Vagina (tissue), 2 donors: ENCODE measurements at places on chromosomes 1 and 21.

GRCh38 chr1:17574516-17574915 is 35.0 kb downstream of the ARHGEF10L start:
- DNase-seq: no peak

GRCh38 chr1:4749406-4749805 is 95.0 kb downstream of the AJAP1 start:
- no peak for DNase-seq

- no peak for DNase-seq
Observed at GRCh38 chr21:34072145-34073031, 990 bp upstream of the MRPS6 start.

DNA sequence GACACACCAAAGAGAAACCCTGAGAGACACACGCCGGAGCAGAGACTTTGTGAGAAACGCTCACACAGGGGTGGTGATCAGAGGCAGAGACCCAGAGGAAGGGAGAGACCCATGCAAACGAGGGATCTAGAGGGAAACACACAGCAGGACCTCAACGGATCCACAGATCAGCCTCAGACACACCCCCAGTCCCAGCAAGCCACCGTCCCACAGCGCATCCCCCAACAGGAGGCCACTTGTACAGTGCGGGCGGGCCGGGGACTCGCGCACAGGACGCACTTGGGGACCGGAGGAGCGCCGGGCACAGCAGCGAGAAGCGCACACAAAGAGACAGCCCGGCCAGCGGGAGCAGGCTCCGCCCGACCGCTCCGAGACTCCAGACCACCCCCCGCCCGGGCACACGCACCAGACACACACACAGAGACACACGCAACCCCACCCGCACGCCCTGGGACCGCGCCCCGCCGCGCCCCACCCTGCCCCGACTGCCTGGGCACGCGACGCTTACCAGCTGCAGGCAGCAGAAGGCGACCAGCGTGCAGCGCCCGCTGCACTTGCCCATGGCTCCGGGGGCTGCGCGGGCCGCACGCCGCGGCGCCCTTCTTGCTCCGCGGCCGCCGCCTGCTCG is 587 bp downstream of the NKAIN1 start:
- no peak for DNase-seq

- DNase-seq: no peak
Observed at GRCh38 chr1:15650433-15650832, 33.2 kb downstream of the DDI2 start.

GRCh38 chr1:149997585-149998262 is 12.8 kb downstream of the OTUD7B start:
- no peak for DNase-seq

GRCh38 chr1:21050031-21050430 is 126.7 kb downstream of the EIF4G3 start:
- no peak for DNase-seq

DNA sequence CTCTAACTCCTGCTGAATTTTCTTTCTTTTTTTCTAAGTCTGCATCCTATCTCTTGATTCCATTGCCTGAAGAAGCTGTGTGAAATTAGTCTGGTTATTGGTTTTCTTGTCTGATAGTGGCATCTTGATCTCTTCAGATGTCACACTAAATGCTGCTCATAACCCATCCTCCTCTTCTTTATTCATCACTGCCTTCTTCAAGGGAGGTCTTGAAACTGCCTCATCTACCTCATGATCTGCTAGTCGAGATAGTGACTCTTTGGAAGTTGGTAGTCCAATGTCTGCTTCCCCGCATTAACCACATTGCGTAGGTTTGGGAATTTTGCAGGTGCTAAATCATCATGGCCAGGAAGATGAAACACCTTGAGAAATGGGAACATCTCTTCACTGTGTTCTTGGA is 15.7 kb downstream of the DYRK3 start:
- DNase-seq: no peak

DNA sequence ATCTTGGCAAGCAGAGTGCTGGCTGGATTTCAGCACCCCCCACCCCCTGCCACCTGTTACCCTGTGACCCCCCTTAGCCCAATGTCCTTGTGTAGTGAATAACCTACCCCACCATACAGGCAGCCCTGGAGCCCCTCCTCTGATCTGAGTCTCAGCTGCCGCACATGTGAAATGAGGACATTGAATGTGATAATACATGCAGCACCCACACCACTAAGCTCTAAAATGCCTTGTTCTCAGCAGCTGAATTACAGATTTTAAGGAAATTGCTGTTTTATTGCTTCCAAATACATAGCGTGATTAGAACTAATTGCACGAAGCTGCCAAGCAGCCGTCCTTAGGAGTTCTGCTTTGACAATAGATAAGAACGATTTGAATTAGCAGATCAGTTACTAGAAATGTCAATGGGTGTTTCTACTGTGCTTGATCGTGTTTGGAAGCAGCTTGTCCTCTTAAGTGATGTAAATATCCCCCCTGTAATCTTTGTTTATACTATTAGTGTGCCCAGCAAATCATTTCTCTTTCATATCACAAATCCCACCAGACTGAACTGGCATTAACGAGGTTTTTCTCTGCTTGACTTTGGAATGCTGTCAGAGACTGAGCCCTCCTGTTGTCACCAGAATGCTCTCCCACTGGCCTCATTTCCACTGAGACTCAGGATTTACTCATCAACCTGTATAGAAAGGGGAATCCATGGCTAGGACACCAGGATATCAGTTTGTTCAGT is 4.9 kb downstream of the SLAMF8 start:
- DNase-seq: no peak

- DNase-seq: no peak
Observed at GRCh38 chr1:156809711-156810366, 6.8 kb downstream of the SH2D2A start.

GRCh38 chr1:199172171-199173124 is 533.6 kb downstream of the PTPRC start:
- DNase-seq: no peak

DNA sequence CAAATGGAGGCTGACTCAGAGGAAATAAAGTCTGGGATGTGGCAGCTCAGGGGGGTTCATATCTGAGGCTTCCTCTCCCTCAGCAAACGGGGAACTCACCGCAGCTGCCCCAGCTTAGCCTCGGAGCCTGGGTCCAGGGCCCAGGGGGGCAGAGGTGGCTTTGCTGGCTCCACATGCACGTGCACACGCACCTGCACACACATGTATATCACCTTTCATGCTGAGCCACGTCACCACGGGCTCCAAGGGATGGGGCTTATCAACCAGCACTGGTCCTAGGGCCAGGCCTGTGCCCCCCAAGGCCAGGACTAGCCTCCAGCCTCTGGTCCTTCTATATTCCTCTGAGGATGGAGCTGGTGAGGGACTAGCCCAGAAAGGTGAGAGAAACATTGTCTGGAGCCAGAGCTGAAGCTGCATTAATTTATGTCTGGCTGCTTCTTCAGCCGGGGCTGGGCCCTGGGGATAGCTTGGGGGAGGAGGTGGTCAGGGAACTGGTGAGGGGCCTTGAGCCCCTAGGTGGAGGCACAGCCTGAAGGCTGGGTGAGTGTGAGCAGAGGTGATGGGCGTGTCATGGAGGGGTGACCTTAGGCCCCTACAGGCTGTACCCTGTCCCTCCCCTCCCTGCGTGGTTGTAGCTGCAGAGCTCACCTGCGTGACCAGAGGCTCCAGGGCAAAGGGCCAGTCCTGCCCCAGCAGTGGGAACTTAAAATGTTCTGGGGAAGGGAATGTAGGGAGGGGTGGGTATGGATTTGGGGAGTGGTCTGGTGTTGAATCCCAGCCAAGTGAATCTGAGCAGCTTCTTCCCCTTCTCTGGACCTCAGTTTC is 520.8 kb downstream of the PTPRU start:
- peak; percentile 49 for DNase-seq

DNA sequence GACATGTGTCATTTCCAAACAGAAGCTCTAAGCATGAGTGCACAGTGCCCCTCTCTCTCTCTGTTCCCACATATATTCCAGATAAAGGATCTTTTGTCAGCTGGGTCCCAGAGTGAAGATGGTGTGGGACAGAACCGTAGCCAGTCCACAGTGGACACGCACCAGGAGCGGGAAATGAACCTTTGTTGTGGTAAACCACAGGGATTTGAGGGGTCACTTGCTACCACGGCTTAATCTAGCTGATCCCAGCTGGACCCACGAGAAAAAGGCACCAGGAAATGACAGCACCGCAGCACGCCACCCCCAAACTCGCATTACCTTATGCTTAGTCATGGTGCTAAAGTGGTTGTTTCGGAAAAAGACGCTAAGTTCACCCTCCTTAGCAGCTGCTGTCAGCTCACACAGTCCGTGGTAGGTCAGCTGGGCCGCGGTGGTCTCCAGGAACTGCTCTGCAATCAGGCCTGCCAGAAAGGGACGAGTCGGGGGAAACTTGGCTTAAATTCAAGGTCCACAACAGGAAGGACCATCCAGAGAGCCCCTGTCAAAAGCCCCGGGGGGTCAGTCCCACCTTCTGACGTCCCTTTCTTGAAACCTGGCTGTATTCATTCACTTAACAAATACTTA is 7.5 kb downstream of the MINDY1 start:
- DNase-seq: no peak

DNA sequence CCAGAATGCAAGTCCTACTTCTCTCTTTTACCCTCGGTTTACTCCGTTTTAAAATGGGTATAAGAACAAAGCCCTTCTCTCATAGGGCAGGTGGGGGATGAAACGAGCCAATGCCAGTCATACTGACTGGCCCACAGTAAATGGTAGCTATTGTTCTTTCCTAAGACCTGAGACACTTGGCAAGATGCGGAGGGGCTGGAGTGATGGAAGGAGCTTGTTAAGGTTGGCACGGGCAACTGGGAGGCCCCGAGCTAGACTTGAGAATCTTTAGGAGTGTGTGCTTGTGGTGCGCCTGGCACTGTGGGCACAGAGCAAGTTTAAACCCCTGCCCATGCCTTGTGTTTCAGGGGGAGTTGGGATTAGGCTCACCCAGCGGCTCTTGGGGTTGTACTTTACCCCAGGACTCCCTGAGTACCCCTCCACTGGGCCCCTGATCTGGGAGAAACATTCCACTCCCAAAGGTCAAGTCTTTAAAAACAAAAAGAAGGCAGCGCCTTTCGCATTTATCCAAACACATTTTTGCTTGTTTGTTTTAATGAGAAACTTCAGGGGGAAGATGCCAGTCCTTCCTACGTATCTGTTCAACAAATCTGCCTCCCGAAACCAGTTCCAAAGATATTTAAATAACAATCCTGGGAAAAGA is 240.6 kb upstream of the TMEM51 start:
- DNase-seq: no peak

- DNase-seq: no peak
Observed at GRCh38 chr1:218887141-218887925, 286.3 kb upstream of the LYPLAL1 start.

DNA sequence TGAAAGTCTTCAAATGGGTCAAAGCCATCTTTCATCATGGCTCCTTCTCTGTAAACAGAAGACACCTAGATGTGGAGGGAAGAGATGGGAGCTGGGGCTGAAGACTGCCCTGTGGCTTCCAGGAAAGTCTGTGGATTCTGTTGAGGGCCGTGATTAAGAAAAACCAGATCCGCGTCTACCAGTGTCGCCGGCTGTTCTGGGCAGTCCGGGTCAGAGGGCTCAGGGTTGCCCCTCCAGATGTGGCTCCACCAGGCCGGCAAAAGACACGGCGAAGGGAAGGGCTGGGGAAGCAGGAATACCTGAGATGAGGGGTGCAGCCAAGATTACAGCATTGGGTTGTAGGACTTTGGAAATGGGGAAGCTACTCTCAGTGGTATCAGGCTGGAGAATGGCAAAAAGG is 162.6 kb downstream of the RHOU start:
- DNase-seq: no peak

DNA sequence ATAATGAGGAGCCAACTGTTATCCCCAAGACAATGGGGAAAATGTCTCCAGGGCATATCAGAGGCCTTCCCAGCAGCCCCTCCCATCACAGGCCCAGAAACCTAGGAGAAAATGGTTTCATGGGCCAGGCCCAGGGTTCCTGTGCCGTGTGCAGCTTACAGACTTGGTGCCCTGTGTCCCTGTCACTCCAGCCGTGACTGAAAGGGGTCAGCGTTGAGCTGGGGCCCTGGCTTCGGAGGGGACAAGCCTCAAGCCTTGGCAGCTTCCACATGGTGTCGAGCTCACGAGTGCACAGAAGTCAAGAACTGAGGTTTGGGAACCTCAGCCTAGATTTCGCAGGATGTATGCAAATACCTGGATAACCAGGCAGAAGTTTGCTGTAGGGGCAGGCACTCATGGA is 18.1 kb downstream of the SIPA1L2 start:
- no peak for DNase-seq

DNA sequence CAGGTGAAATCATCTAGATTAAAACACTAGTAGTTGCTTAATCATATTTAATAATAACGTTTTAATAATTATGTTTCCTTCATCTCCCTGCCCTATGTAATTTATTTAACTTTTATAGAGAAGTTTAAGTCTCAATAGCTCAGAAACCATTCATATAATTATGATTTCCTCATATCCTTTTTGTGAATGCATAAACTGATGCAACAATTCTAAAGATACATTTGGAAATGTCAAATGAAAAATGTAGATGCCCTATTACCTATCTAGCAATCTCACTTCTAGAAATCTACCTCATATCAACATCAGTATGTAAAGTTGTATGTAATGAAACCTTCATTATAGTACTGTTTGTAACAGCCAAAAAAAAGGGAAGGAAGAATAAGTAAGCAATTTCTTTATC is 10.5 kb downstream of the DRAM2 start:
- DNase-seq: no peak

GRCh38 chr1:160210561-160210960 is 5.4 kb downstream of the PEA15 start:
- no peak for DNase-seq

GRCh38 chr21:31064803-31065202 is 26.5 kb upstream of the KRTAP19-8 start:
- no peak for DNase-seq

- no peak for DNase-seq
Observed at GRCh38 chr1:4214826-4215225, 314.8 kb upstream of the C1orf174 start.

- no peak for DNase-seq
Observed at GRCh38 chr1:159700312-159700711, 14.1 kb downstream of the CRP start.

DNA sequence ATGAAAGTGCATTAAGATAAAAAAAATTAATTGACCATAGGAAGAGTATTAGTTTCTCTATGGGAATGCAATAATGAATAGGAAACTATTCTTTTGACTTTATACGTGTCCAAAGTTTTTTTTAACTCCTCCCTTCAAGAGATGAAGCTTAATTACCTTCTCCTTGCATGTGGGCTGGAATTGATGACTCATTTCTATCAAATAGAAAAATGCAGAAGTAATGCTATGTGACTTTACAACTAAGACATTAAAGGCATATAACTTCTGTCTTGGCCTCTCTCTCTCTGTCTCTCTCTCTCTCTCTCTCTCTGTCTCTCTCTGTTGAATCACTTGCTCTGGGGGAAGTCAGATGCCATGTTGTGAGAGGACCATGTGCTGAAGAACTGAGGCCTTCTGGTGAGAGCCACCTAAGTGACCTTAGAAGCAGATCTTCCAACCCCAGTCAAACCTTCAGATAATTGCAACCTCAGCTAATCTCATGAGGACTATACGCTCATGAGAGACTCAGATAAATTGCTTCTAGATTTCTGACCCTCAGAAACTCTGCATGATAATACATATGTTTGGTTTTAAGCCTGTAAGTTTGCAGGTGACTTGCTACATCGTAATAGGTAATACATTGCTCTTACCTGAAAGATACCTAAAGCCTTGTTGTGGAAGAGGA is 414.2 kb downstream of the KCNT2 start:
- no peak for DNase-seq
